Spinal cord (tissue), 10 donors: ENCODE measurements at places on chromosomes 16 and 17.

GRCh38 chr17:28514561-28515002, 8.4 kb downstream of the FOXN1 start:
- H3K4me1 ChIP-seq, result no peaks in the 10 kb centered on the region
- no peaks in the 10 kb centered on the region for H3K36me3 ChIP-seq
- H3K27me3 ChIP-seq, result peaks cover 9% of the 10 kb centered on the region
- DNase-seq, result no peak
- H3K27ac ChIP-seq, result no peak overlapping the region

GRCh38 chr16:84595052-84595481, 22.8 kb downstream of the COTL1 start:
- no peak overlapping the region for H3K27ac ChIP-seq
- no peak for DNase-seq
- H3K27me3 ChIP-seq, result no peaks in the 10 kb centered on the region
- peaks cover 51% of the 10 kb centered on the region for H3K4me1 ChIP-seq
- H3K36me3 ChIP-seq, result peaks cover 10% of the 10 kb centered on the region

GRCh38 chr16:10085078-10085798, 97.0 kb downstream of the GRIN2A start:
- DNase-seq, result no peak
- no peak overlapping the region for H3K27ac ChIP-seq
- H3K27me3 ChIP-seq, result no peaks in the 10 kb centered on the region
- no peaks in the 10 kb centered on the region for H3K36me3 ChIP-seq
- H3K4me3 ChIP-seq, result no peak overlapping the region
- H3K4me1 ChIP-seq, result no peaks in the 10 kb centered on the region

DNA sequence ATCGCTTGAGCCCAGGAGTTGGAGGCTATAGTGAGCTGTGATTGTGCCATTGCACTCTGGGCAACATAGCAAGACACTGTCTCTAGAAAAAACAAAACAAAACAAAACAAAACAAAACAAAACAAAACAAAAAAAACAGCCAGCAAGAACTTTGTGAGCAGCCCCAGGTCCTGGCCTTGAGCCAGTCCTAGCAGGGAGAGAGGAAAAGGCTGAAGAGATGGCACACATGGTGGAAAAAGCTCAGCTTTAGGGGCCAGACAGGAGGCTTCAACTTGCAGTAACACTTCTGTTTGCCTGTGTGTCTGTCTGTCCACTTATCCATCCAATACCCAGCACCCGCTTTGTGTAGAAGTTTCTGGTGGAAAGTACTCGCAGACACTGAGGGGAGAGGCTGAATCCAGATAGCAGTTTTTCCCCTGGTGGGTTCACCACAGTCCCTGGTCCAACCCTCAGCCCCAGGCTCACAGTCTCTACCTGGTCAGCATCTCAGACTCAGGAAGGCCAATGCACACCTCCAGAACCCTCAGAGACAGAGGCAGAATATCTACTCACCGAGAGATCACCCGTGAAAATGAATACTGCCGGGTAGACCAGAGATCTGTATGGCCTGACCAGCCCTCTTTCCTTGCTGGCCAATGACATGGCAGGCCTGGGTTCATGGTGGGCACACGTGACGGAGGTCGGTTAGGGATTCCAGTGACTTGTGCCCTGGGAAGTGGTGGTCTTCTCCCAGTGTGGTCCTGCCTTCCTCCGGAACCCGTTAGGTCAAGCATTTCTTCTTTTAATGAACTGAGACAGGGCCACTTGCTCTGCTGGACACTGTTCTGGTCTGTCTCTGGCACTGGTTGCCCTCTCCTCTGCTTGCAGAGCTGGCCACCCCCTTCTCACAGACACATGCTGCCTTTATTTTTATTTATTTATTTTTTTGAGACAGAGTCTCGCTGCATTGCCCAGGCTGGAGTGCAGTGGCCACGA, 79.5 kb upstream of the DNAJA2 start:
- H3K27ac ChIP-seq, result no peak overlapping the region
- no peak overlapping the region for H3K4me3 ChIP-seq
- no peaks in the 10 kb centered on the region for H3K4me1 ChIP-seq

DNA sequence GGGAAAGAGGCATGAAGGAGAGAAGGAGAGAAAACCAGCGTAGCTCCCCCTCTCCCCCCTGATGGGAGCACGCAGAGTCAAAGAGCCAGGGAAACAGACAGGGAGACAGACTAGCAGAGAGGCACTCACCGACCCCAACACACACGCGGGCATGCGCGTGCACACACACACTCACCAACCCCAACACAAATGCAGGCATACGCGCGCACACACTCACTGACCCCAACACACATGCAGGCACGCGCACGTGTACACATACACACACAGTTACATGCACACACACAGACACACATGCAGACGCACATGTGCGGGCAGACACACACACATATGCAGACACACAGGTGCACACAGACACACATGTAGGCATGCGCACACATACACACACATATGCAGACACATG, 4.6 kb downstream of the CACNB1 start:
- H3K27ac ChIP-seq, result no peak overlapping the region
- DNase-seq, result no peak
- H3K36me3 ChIP-seq, result peaks cover 62% of the 10 kb centered on the region

DNA sequence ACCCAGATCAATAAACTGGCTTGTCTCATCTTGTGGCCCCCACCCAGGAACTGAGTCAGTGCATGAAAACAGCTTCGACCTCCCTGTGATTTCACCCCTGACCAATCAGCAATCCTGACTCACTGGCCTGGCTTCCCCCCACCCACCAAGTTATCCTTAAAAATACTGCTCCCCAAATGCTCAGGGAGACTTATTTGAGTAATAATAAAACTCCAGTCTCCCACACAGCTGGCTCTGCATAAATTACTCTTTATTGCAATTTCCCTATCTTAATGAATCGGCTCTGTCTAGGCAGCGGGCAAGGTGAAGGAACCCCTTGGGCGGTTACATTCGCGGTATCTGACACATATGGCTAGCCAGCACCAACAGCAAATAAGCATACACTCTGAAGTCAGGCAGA, 9.8 kb upstream of the RABEP1 start:
- no peak overlapping the region for H3K4me3 ChIP-seq
- H3K36me3 ChIP-seq, result no peaks in the 10 kb centered on the region
- no peaks in the 10 kb centered on the region for H3K4me1 ChIP-seq
- DNase-seq, result no peak
- H3K27me3 ChIP-seq, result no peaks in the 10 kb centered on the region

DNA sequence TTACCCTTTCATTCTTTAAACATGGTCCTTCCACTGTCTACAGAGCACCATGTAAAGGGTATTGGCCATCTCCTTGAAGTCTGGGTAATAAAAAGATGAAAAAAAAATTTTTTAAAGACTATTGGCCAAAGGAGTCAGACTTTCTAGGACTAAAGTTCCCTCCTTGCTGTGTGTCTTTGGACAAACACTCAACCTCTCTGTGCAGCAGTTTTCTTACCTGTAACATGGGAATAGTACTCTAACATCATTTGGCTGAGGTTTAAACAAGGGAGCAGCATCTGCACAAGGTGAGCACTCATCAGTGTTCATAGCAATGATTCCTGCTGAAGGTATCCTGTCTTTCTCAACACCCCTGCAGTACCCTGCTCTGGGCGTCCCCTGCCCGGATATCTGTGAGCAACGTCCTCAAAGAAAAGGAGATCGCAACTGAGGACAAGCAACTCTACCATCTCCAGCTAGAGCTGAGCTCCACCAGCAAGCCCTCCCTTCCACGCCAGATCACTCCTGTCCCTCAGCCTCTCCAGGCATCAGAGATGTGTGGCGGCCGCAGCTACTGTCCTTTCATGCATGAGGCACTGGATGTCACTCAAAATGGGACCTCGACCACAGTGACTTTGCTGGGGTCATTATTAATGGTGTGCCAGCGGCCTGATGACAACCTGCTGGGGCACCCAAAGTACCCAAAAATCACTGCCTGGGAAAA, 29.5 kb upstream of the RPH3AL start:
- H3K36me3 ChIP-seq, result no peaks in the 10 kb centered on the region
- H3K27me3 ChIP-seq, result peaks cover 3% of the 10 kb centered on the region
- H3K4me3 ChIP-seq, result no peak overlapping the region
- no peak for DNase-seq

DNA sequence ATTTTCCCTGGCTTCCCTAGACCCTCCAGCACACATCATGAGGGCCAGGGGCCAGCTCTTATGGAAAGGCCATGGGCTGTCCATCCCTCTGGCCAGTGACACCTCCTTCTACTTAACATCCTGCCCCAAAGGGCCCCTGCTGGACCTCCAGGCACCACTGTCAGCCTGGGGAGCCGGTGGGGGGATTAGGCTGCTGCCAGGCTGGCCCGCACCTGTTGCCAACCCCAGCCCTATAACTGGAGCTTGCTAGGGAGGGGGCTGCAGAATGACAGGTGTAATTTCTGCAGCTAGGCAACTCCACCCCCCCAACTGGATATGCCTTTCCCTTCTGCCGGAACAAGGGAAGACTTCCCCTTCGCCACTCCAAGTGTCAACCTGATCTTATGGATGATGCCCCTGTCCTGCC, 12.5 kb downstream of the RARA start:
- peak overlapping the region; percentile 43 for H3K27ac ChIP-seq
- DNase-seq, result no peak
- H3K36me3 ChIP-seq, result peaks cover 16% of the 10 kb centered on the region
- H3K4me1 ChIP-seq, result peaks cover 97% of the 10 kb centered on the region
- H3K4me3 ChIP-seq, result peak overlapping the region; percentile 3
